ENCODE measurements at places on chromosomes 3 and 15.

DNA sequence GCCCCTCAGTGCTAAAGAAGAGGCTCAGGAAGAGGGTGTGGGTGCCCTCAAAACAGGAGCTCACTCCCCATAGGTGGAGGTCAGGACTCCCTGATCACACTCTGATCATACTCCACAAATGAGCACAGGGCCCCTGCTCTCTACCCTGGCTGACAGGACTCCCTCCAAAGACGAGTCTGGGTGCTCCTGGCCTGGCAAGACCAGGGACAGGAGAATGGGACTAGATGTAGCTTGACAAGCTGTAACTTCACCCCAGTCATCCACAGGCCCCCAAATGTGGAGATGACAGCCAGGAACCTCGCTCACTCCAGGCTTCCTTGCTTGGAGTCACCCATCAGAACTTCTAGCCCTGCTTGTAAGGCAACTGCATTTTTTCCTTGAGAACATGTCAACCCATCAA lies 11.1 kb downstream of the SCN5A start:
- no peak for DNase-seq

DNA sequence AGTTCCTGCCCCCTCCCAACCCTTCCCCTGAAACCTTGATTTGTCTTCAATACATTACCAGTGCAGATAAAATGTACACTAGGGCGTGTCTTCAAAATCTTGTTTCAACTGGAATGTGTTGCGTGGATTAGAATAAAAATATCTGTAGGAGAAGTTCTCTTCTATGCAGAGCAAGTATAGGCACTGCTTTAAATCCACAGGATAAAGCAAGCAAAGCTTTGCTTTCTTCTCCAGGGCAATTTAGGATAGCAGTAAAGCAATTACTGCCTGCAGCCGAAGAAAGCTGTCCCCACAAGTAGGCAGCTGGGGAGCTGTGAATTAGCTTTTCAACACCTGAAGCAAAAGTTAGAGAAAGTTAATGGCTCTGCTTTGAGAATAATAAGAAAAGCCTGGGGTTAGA lies 329.7 kb upstream of the KCNMB2 start:
- no peak for DNase-seq

GRCh38 chr3:184590795-184591194 lies 29.2 kb downstream of the EPHB3 start:
- DNase-seq = no peak

GRCh38 chr3:103365467-103365866 lies 930.7 kb downstream of the ZPLD1 start:
- DNase-seq = no peak

- no peak for DNase-seq
Measured at GRCh38 chr15:85929786-85930185, 135.1 kb upstream of the KLHL25 start.

DNA sequence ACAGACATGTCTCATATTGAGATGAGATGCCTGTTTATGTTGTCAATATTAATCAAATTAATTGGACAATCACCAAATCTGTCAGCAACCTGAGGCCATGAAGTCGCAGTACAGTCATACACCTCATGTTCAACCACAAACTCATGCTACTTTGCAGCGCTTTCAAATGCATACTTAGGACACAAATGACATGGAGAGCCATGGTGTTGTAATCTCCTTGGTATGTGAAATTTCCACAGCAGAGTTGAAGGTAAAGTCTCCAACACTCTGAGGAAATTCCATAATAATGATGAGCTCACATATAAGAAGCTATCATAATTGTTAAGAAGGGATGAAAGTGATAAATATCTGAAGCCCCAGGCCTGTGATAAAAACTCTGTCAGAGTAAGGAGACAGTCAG lies 873.9 kb downstream of the MCTP2 start:
- no peak for DNase-seq

DNA sequence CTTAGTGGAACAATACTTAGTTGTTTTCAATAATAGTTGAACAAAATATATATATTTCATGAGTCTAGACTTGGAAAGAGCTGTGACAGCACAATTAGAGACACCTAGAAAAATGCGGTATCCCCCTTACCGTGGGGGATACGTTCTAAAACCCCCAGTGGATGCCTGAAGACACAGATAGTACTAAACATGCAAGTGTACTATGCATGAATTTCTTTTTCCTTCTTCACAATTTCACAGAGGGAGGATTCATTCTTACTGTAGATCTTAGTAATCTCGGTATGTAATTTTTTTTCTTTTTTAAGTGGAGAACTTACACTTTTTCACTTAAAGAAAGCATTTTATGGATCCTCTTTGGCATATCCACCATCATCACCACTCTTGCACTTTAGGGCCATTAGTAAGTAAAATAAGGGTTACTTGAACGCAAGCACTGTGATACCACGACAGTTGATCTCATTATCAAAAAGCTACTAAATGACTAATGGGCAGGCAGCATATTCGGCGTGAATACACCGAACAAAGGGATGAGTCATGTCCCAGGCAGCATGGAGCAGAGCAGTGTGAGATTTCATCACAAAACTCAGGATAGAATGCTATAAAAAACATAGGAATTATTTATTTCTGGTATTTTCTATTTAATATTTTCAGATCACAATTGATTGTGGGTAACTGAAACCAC lies 72.3 kb upstream of the ZNF280D start:
- DNase-seq = no peak

All from NCI-H1694 (cell line).